ENCODE measurements at places on chromosomes 6 and 20. TPM values are rescaled to one million over a fixed set of nuclear protein-coding genes. Genes with fewer than 3 reads are reported as not detected.

Gene CD40
- total RNA-seq: 9.1 TPM

Gene TBXT
- not detected for total RNA-seq

Gene OR2J3
- total RNA-seq: not detected

Gene STMND1
- not detected for total RNA-seq

Gene FOXF2
- total RNA-seq: not detected

Gene PRL
- not detected for total RNA-seq

Gene TRERF1
- total RNA-seq: 38.6 TPM

Gene CNR1
- not detected for total RNA-seq

Gene SLC35D3
- total RNA-seq: 0.28 TPM

Gene DEFB110
- not detected for total RNA-seq

Gene SYCP2L
- not detected for total RNA-seq

Gene MROH8
- total RNA-seq: 2.3 TPM

Gene SMLR1
- total RNA-seq: not detected

Gene TTK
- total RNA-seq: 1.2 TPM

Gene BNIP5
- total RNA-seq: not detected

Gene PTCHD4
- not detected for total RNA-seq

Gene SLC22A7
- total RNA-seq: not detected

Gene PLG
- not detected for total RNA-seq

Gene SMIM26
- 40.5 TPM for total RNA-seq

Gene PRRT1
- total RNA-seq: 0.54 TPM

Gene CLVS2
- not detected for total RNA-seq

Gene CPXM1
- 0.49 TPM for total RNA-seq

Gene C6orf15
- total RNA-seq: not detected

Gene BPIFB2
- not detected for total RNA-seq

Gene PHIP
- total RNA-seq: 42.5 TPM

Gene TBX18
- not detected for total RNA-seq

Measured in natural killer cell (primary cell).